ENCODE measurements at places on chromosomes 11 and 22.

GRCh38 chr22:19984851-19985811 is 31.5 kb downstream of the ARVCF start:
- no peak for DNase-seq

- no peak for DNase-seq
Measured at GRCh38 chr22:39276440-39277141, 31.8 kb upstream of the PDGFB start.

GRCh38 chr22:23152238-23153114 is 7.2 kb downstream of the RAB36 start:
- no peak for DNase-seq

DNA sequence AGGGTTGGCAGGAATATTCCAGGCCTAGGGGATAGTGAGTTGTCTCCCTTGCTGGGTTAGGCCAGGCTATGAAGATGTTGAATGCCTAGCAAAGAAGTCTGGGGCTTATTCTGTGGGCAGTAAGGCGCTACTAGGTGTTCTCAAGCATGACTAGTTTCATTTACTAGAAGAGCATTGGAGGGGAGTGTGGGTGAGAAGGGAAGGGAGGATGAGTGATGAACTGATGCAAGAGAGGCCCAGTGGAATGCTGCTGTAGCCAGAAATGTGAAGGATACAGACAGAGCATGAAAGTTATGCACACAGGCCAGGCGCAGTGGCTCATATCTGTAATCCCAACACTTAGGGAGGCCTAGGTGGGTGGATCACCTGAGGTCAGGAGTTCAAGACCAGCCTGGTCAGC is 33.5 kb downstream of the POU2F3 start:
- DNase-seq, result no peak

DNA sequence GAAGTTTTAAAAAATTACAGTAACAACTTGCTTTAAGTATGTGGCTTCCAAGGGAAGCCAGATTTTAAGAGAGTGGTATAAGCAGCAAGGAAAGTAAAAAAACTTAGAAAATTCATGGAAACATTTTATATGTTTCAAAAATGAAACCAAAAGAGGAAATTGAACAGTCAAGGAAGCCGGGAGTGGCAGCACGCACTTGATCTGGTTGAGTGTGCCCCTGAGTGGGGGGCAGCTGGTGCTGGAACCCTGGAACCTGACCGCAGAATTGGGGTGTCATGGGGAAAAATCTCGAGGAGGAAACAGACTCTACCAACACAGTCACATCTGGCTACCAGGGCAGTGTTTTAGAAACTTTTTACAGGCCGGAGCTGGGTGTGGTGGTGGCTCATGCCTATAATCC is 14.0 kb downstream of the MICALL1 start:
- DNase-seq, result no peak

GRCh38 chr22:48845356-48845936 is 982.2 kb downstream of the BRD1 start:
- DNase-seq, result no peak

DNA sequence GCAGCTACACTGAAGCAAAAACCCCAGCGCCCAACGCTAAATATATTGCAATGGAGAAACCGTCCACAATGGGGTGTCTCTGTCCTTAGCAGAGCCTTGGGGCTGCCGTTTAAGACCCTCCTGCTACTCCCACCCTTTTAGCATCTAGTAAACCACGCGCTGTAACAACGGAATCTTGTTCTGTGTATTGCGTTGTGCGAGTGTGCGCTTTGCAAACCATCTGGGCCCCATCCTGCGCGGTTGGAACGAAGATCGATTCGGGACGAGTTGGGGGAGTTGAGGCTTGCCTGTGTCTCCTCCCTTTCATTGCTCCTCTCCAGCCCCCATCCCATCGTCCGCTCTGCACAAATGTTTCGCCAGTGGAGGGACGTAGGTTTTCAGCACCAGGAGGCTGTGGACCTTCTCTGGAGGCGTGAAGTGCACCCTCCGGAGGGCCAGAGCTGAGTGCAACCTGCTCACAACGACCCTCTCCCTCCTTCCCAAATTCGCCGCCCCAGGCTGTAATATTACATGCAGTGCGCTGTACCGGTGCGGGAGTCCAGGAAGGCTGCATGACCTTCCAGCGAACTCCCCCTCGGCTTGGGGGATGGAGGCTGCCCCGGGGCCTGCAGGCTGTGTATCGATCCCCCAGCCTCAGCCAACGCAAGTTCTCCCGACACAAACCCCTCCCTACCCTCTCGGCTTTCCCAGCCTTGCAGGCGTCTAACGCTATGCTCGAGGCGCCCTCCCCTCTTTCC is 1.6 kb upstream of the KMT2A start:
- peak; percentile 46 for DNase-seq

GRCh38 chr22:25896098-25896497 is 154.1 kb downstream of the MYO18B start:
- DNase-seq, result no peak

GRCh38 chr11:65384301-65384889 is 1.9 kb upstream of the SLC25A45 start:
- DNase-seq, result no peak

DNA sequence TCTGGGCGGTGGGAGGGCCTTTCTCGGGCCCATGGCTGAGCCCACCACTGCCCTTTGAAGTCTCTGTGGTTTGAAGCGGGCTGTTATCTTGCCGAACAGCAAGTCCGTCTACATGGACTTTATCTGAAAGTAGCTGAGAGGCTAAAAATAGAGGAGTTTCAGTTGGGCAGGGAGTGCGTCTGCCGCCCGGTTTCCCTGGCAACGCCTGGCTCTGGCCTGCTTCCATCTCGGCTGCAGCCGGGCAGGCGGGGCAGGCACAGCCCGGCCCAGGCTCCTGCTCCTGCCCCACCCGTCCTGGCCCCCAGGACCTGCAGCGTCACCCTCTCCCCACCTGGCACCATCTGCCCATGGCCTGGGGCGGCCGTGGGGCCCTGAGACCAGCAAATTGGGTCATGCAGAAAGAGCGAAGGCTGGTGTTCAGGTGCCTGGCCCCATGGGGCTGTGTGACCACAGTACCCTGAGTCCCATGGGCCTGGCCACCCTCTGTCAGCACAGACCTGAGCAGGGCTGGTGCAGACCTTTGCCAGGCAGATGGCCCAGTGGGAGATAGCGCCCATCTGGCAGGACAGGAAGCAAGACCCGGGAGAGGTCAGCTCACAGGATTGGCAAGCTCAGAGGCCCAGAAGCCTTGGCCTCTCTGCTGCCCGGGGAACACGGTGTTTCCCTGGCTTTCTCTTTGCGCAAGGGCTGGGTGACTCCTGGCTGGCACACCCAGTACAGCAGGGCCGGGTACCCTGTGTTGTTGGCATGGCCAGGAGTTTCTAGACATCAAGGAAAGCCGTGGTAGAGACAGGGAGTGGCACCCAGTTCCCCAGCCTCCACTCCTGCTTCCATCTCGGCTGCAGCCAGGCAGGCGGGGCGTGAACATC is 79.1 kb upstream of the KCNQ1OT1 start:
- DNase-seq, result peak; percentile 85

GRCh38 chr11:115924744-115925567 is 420.7 kb upstream of the CADM1 start:
- no peak for DNase-seq

GRCh38 chr11:120028181-120028896 is 109.6 kb downstream of the TRIM29 start:
- no peak for DNase-seq

DNA sequence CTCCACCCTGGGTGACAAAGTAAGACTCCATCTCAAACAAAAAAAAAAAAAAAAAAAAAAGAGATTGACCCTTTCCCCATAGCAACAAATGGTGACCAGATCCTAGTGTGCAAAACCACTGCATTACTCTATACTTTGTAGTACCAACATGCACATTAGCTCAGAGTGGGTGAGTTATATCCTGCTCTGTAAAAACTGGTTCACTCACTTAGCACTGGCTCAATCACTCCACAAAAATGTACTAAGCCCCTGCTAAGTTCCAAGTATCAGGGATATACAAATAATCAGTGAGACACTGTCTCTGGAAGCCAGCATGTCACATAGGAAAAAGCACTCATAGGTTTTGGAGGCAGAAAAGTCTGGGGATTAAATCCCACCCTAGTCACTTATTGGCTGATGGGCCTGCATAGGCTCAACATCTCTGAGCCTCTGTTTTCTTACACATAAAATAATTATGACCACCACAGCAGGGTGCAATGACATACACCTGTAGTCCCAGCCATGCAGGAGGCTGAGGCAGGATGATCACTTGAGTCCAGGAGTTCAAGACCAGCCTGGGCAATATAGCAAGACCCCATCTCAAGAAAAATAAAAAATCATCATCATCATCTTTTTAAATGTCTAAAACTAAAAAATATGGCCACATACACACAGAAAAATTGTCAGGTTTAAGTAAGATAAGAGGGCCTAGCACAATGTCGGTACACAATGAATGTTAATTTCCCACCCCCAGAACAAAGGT is 11.9 kb downstream of the FAM168A start:
- DNase-seq, result no peak

GRCh38 chr11:69526453-69526810 is 45.0 kb downstream of the LINC01488 start:
- DNase-seq, result no peak

DNA sequence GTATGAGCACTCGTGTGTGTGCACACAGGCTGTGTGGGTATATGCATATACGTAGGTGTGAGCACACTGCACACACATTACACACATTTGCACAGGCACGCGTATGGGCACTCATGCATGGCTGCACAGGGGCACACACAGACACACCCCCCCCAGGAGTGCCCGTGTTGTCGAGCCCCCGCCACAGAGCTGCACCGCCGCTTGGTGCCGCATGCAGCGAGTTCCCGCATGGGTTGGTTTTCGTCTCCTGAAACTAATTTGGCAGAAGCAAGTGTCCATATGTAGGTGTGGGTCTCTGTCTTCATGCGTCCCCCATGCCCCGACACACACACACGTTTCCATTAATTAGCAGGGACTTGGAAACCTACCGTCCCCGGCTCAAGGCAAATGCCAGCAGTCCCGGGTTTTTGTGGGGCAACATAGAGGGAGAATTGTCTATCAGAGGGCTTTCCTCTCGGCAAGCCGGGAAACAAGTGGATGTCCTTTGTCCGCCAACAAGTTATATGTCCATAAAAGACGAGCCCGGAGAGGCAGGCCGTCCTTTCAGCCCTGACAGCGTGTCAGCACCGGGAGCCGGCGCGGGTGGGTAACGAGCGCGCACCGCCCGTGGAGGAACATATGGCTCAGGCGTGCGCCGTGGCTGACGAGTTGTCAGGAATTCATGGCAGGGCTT is 1291.7 kb downstream of the BRD1 start:
- no peak for DNase-seq

DNA sequence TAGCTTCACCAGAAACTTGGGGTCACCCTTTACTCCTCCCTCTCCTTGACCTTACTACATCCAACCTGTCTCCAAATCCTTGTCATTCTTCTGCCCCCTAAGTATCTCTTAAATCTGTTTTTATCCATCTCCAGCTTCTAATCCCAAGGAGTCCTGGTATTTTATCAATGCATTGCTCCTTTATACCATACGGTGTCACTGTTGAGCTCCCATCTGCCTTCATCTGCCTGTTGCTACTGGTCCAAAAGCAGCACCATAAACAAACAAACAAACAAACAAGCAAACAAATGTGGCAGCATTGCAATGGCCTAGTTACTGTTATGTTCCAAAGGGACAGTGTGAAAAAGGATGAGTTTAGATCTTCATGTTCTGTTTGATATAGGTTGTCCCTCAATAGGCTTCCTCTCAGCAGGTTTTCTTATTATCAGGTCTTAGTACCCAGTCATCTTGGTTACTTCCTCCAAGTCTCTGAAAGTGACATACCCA is 34.2 kb downstream of the DNHD1 start:
- DNase-seq, result no peak

- peak; percentile 34 for DNase-seq
Measured at GRCh38 chr11:72741429-72741833, 10.8 kb downstream of the ARAP1 start.

GRCh38 chr11:84247129-84247528 is 961.0 kb upstream of the CCDC90B start:
- no peak for DNase-seq

- no peak for DNase-seq
Measured at GRCh38 chr11:47391711-47392432, 13.5 kb upstream of the SPI1 start.

DNA sequence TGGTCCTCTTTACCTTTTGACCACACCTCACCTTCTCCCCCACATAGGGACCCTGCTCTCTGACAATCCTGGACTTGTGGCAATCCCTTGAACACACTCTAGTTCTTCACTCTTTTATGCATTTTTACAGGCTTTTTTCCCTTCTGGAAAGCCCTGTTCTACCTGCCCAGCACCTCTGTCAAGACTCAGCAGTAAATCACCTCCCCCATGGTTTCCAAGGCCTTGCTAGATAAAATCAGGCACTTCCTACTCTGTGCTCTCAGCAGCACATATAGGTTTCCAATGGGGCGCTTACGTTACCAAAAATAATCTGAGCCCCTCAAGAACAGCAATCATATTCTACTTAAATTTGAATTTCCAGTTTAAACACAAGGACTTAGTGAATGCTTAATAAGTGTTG is 53.9 kb downstream of the ETS1 start:
- DNase-seq, result no peak

DNA sequence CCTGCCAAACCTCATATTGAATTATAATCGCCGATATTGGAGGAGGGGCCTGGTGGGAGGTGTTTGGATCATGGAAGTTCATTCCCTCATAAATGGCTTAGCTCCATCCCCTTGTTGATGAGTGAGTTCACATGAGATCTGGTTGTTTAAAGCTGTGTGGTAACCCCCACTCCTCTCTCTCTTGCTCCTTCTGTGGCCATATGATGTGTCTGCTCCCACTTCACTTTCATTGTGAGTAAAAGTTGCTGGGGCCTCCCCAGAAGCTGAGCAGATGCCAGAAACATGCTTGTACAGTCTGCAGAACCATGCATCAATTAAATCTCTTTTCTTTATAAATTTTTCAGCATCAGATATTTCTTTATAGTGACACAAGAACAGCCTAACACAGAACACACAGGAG is 929.0 kb upstream of the FAT3 start:
- no peak for DNase-seq

- DNase-seq, result no peak
Measured at GRCh38 chr11:46948378-46949131, 12.0 kb downstream of the CSTPP1 start.

DNA sequence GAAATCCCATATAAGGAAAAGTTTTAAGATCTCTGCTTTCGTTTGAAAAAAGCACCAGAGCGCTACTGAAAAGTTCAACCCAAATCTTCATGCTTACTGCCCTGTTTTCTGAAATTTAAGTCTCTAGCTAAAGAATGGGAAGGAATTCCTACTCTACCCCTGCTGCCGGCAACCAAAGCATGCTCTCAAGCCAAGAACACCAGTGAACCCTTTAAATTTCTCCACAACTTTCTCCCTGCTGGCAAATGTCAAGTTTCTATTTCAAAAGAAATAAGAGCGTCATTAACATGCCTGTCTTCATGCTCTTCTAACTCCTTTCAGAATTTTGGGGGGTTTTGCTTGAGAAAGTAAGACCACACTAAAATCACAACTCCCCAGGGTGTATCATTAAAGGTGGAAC is 6.8 kb upstream of the SMCO4 start:
- DNase-seq, result no peak
